Non-pigmented ciliary epithelial cell (primary cell): ENCODE measurements at places on chromosomes 5 and 9.

- no peak for DNase-seq
Measured at GRCh38 chr5:57366744-57367143, 115.9 kb downstream of the ACTBL2 start.

DNA sequence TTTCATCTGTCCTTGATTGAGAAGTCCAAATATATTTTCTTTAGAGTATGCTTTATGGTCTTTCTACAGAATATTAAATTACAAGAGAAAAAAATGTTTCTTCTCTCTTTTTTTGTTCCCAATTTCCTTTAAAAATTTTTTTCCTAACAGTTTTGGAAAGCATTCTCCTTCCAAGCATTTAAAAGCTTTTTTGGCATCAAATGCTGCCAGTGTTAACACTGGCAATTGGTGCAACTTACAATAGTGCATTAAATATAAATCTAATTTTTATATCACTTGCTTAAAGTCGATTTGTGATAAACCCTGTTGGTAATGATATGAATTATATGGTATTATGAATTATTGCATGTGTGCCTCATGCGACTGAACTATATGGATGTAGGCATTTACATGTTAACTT, 165.9 kb upstream of the ELL2 start:
- no peak for DNase-seq

- no peak for DNase-seq
Measured at GRCh38 chr9:89533411-89534095, 35.6 kb upstream of the SEMA4D start.

- no peak for DNase-seq
Measured at GRCh38 chr9:17863213-17863883, 284.5 kb downstream of the SH3GL2 start.

GRCh38 chr5:151520294-151520693, 70.8 kb downstream of the FAT2 start:
- no peak for DNase-seq

- no peak for DNase-seq
Measured at GRCh38 chr9:133990366-133991213, 1.5 kb downstream of the VAV2 start.
